Left colon (tissue), 2 donors: ENCODE measurements at places on chromosomes 6 and 20.

GRCh38 chr6:4613795-4614194 is 162.4 kb upstream of the CDYL start:
- DNase-seq: no peak

DNA sequence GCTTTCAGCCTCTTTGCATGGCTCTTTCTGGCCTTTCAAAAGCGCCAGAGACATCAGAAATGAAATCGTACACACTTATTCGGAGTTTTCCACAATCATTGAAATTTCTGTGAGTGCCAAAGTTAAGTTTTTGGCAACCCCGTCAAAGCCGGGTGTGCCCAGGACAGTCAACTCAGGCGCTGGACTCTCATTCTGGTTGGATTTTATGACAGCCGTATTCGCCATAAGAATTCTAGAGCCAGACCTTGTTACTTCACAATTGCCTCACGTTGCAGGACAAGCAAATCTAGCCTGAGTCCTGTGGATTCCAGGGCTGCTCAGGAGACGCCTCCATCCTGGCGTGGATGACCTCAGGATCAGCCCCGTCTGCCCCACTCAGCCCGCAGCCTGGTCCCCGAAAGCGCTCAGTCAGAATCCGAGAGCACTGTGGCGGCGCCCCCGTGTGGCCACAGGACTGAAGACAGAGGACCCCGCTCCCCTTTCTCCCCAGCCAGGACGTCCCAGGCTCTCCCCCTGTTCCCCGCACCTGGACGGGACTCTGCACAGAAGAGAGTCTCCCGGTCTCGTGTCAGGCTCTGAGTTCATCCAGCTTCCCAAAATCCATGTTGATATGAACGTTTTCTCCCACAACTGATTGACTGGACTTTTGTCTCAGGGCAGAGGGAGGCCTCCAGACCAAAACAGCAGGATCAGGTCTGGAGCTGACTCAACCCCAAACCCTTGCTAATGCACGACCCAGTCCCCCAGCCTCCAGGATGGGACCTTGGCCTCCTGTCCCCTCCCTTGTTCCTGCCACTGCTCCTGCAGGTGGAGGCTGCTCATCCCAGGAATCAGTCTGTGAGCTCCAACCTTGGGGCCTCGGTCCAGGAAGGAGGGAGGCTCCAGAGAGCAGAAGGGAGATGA is 38.2 kb downstream of the MICA start:
- DNase-seq: peak; percentile 90

- DNase-seq: no peak
Measured at GRCh38 chr20:63573647-63574131, 350 bp downstream of the HELZ2 start.

DNA sequence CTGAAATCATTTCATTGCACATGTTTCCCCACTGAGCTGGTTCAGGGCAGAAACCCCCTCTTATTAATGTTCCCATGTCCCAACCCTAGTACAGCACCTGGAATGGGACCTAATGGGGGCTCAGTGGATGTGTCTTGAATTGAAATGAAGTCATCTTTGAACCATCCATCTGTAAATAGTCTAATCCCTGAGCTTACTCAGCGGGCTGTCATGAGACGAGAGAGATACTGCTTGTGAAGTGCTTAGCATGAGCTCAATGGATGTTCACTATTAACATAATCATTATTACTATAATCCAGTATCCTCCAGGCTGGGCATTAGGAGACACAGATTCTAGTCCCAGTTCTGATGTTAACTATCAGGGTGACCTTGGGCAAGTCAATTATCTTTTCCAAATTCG is 106.6 kb upstream of the LRFN2 start:
- no peak for DNase-seq

DNA sequence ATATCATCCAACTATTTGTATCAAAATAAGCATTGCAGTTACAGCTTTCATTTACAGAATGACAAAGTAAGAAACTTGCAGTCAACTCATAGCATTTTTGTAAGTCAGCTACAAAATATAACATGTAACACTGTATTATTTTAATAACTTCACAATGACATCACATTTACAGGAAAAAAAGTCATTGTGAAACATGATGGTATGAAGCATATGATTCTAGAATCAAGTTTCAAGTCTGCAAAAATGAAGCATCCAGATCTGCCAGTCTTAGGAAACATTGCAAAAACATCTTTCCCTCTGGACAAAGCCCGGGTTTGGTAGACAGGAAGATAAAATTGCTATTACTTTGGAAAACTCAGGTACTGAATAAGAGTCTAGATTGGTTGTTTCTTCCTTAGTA is 263.9 kb upstream of the NT5E start:
- DNase-seq: no peak
